Posterior vena cava (tissue), 2 donors: ENCODE measurements at places on chromosomes 5 and 9. TPM values are rescaled to one million over a fixed set of nuclear protein-coding genes. Genes with fewer than 3 reads are reported as not detected.

GRCh38 chr5:157487358-157487757, 27.3 kb downstream of the NIPAL4 start:
- no peak for DNase-seq

GRCh38 chr9:16530669-16531642, 339.5 kb downstream of the BNC2 start:
- DNase-seq, result no peak

Gene NOXA1
- 2.0 TPM for total RNA-seq

Gene GMCL2
- not detected for total RNA-seq
